Bronchial epithelial cell (primary cell): ENCODE measurements at places on chromosomes 7 and 10.

GRCh38 chr7:12299367-12299766 lies 88.3 kb downstream of the TMEM106B start:
- DNase-seq: no peak

DNA sequence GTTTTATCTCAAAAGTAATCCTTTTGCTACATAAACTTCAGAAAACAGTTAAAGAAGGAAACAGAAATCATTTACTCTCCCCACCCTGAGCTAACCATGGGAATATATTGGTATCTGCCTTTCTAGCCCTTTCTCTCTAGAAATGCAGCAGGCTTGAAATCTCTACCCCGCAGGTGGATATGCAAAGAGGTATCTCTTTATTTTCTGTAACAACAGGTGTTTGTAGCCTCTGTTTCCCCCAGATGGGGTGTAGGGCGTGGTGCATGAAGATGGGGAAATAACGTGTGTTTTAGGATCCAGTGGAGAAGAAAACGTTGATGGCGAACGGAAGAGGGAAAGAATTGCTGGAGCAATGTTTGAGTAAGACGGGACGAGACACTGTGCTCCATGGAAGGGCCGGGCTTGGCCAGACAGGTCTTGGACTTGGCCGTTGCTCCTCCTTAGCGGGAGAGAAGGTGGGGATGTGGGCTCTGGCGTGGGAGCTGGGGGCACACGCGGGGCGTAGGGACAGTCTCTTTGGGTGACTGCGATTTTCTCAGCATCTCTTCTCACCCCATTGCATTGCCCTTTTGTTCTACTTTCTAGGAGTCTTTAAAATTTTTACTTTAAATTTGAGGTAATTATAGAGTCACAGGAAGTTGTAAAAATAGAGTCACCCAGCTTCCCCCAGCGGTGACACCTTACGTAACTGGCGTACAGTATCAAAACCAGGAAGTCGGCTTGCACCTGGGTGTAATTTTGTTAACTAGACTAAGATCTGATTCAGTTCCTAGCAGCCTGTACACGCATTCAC lies 82.9 kb downstream of the ELFN1 start:
- DNase-seq: no peak

DNA sequence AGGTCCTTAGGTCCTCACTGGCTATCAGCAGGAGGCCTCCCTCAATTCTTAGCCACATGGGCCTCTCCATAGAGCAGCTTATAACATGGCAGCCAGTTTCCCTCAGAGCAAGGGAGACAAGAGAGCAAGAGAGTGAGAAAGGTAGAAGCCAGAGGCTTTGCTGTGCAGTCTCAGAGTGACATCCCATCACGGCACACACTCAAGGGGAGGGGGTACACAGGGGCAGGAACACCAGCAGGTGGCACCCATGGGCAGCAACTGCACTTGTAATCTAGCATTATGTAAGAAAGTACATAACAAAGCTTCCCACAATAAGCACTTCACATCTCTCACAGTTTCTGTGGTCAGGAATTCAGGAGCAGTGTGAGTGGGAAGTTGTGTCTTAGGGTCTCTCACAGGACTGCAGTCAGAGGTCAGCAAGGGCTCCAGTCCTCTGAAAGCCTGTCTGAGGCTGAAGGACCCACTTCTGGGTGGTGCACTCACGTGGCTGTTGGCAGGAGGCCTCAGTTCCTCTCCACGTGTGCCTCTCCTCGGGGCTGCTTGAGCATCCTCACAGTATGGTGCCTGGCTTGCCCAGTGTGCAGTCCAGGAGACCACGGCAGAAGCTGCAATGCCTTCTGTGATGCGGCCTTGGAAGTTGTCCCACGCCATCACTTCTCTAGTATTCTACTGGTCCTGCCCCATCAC lies 159.4 kb downstream of the OAT start:
- DNase-seq: peak; percentile 16

- DNase-seq: no peak
Measured at GRCh38 chr7:98360221-98361130, 40.4 kb downstream of the BAIAP2L1 start.

DNA sequence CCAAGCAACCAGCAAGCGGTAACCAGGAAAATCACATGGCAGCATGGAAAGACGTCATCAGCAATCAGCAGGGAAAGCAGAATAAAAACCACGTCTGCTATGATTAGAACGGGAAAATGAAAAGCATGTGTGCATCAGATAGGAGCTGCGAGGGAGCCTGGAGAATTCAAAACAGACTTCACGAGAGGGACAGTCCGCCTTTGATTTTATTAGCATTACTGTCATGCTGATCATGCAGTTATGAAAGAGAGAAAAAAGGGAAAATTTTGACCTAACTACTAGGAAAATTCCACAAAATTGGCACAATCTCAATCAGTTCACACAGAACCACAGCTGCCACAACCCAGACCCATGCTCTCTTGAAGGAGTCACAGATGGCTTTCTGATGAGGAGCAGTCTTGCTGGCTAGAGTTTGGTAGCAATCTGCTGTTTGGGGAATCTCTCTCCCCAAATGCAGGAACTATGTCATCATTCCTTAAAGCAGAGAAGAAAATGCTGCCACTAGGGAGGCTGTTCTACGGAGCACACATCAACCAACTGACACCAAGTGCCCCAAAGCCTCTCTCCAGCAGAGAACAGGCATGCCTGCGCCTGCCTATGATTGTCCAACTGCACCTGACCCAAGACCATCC lies 295.9 kb downstream of the TNS3 start:
- DNase-seq: no peak

GRCh38 chr7:55255496-55256445 lies 109.4 kb upstream of the LANCL2 start:
- DNase-seq: peak; percentile 59
